NCI-H2081 (cell line): ENCODE measurements at places on chromosomes 7 and 10.

GRCh38 chr7:139655305-139655704 lies 122.5 kb downstream of the HIPK2 start:
- no peak for DNase-seq

DNA sequence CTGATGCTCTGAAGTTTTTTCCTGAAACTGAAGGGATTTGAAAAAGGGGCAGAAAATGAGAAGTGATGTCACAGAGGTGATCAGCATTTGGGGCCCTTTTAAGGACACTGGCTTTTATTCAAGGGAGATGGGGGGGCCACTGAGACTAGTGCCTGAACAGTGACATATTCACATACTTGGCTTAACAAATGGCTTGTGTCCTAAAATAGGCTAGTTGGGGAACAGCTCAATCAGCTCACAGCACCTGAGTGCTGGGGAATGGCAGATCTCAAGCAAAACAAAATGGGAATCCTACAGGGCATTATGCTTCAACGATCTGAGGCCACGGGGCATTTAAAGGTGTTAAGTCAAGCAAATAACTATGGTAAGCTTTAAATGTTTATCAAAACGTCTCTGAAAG lies 90.1 kb downstream of the UBE2H start:
- DNase-seq, result no peak

- DNase-seq, result no peak
Observed at GRCh38 chr7:22934473-22935065, 79.4 kb downstream of the HYCC1 start.

GRCh38 chr10:124225467-124226270 lies 132.3 kb upstream of the CHST15 start:
- no peak for DNase-seq

DNA sequence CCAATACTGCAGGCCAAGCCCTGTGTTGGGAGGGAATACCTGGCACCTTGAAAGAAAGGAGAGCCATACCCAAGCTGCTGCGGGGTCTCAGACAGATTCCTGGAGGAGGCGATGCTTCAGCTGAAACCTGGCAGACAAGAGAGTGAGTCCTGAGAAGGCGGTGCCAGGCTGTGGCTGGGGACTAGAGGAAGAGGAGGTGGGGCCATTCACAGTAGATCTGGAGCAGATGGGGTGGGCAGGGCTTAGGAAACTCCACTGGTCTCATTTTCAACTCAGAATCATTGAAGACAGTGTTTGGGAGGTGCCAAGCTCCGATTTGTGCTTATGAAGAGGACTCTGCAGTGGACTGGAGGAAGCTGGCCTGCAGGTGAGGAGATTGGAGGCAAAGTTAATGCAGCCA lies 236.3 kb upstream of the MKI67 start:
- no peak for DNase-seq

- peak; percentile 80 for DNase-seq
Observed at GRCh38 chr7:147145194-147145593, 1028.6 kb downstream of the CNTNAP2 start.

DNA sequence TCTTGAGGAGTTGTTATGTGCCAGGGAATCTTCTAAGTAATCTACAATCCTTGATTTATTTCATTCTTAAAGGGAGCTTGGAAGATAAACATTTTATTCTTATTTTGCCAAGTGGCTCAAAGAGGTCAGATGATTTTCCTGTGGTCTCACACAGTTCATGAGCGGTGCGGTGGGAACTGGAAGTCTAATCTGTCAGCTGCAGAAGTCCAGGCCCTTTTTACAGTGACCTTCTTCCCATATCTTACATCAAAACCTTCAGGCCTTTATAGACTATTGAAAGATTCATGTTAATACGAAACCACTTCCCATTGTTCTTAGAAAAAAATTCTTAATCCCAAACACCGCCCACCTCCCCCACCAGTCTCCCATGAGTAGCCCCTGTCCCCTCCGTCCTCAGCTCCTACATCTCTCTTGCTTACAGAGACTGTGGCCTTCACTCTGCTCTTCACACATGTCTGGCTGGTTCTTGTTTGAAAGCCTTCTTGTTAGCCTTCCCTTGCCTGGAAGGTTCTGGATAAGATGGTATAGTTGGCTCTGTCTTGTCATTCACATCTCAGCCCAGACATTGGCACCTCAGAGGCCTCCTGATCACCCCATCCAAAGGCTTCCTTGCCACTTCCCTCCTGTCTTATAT lies 61.5 kb downstream of the ITGA8 start:
- DNase-seq, result no peak
